Activated CD4-positive, alpha-beta T cell treated with anti-CD3 and anti-CD28 coated beads, Interleukin-10, Interleukin-2, amounts not matched to agents 100 ng/mL and 50 ng/mL, durations not matched to agents 16 hours and 8 hours (primary cell): ENCODE measurements at places on chromosomes 12 and 14.

DNA sequence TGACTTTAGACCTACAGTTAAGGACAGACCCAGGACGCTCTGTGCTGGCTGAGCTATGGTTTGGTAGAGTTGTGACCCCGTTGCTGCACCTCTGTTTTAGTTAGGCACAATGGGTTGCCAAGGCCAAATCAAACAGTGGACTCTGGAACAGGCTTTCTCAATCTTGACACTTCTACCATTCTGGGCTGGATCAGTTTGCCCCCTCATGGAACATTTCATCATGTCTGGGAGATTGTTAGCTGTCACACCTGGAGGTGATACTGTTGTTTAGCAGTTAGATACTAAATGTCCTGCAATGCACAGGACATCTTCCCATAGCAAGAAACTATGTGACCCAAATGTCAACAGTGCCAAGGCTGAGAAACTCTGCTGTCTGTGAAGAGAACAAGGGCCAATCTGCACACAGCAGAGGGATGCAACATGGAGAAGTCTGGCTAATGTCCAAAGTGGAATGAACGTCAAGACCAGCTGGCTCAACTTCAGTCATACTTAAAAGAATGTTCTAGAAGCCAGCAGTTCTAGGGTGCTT, 65.6 kb upstream of the DICER1 start:
- DNase-seq = no peak

GRCh38 chr12:8712572-8712971, 14.8 kb downstream of the RIMKLB start:
- DNase-seq = no peak

- no peak for DNase-seq
Observed at GRCh38 chr14:104968541-104969401, 9.4 kb downstream of the AHNAK2 start.

GRCh38 chr12:95736631-95737030, 53.9 kb downstream of the NTN4 start:
- no peak for DNase-seq

DNA sequence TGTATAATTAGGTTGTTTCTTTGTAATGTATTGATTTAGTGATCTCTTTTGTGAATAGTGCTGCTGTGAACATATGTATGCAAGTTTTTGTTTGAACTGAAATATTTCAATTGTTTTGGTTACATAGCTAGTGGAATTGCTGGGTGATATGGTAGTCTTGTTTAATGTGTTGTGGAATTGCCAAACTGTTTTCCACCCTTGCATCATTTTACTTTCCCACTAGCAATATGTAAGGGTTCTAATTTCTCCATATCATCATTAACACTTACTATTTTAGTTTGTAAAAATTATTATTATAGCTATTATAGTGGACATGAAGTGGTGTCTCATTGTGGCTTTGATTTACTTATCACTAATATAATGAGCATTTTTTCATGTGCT, 5.9 kb downstream of the G2E3 start:
- DNase-seq = no peak

- no peak for DNase-seq
Observed at GRCh38 chr14:63852271-63852816, 460 bp upstream of the SYNE2 start.

DNA sequence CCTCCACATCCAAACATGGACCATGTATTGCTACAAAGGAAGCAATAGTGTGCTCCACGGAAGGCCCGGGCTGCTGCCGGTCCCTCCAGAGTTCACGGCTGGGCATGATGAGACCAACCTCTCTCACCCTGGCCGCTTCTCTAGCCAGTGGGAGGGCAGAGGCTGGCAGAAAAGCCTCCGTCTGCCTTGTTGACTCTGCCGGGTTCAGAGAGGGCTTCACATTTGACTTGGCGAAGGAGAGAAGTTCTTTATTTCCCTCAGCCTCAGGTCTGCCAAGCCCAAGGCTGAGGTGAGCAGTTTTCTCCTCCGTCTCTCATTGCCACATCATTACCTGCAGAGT, 230.0 kb downstream of the ZFP36L1 start:
- no peak for DNase-seq

GRCh38 chr12:38141239-38141638, 175.3 kb upstream of the ALG10B start:
- no peak for DNase-seq
